ENCODE measurements at places on chromosomes 3 and 15.

DNA sequence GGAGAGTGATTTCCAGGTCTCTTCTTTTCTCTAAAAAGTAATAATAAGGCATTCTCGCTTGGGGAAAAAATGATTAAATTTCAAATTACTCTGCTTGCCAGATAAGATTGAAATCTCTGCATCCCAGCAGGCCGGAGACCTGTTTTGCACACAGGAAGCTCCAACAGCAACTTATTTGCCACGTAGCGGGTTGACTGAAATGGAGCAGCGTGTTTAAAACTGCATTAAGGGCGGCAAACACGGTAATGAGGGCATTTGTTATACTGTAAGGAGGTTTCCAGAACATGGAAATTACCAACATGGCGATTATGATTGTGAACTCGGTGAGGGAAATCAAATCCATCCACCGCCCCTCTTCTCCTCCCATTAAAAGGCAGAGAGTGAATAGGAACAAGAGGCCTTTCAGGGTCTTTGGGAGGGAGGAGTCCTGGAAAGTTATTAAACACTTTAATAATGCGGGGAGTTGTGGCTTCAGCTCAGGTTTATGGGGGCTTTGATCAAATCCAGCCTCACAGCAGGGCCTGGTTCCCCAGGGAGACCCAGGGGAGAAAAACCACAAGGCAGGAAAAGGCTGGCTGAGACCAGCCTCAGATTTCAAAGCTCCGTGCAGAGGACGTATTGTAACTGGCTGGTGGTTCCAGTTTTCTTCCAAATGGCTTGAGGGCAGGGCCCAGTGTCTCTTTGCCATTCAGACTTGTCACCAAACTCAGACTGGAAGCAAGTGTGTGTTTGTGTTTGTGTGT is 242.3 kb downstream of the TLE3 start:
- no peak for DNase-seq

DNA sequence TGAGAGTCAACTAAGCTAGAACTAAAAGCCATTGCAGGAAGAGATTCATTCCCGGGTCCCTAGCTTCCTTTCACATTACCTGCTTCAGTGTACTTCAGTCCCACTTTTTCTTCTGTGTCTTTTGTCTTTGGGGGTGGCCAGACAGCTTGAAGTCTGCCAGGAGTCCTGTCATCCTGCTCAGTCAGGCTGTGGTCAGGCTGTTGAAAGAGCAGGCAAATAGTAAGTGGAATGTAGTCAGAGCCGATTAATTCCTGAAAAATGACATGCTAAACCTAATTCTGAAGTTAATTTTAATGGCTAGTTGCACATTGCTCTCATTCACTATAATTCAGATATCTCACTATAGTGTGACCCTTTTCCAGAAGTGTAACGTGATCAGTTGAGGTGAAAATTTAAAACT is 129.6 kb downstream of the FMN1 start:
- no peak for DNase-seq

DNA sequence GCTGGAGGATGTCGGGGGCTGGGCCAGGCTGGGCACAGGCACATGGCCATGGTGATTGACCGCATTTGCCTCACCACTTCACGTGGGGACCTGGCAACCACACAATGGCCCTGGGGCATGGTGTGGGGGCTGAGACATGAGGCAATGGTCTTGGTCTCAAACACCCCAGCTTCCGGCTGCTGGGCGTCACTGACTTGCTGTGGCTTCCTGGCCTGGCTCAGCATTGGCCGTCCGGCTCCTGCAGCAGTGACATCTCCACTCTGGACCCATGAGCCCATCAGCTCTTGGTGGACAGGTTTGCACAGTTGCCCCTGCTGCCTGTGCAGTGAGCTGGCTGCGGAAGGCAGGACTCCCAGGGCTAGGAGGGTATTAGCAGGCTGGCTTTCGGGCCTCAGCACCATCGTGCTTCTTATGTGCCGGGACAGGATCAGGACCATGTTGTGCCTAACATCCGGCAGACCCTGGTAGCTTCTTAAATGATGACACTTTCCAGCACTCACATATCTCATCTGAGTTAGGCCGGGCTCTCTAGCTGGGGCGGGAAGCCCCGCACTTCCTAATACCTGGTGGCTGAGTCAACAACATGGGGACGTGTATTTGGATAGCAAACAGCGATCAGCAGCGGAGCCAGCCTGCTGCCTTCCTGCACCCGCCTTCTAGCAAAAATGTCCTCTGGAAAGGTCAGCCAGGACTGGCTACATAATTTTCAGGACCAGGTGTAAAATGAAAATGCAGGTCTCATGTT is 34.1 kb downstream of the ZNF710 start:
- no peak for DNase-seq

GRCh38 chr3:119560160-119560559 is 746 bp upstream of the CD80 start:
- DNase-seq: no peak

DNA sequence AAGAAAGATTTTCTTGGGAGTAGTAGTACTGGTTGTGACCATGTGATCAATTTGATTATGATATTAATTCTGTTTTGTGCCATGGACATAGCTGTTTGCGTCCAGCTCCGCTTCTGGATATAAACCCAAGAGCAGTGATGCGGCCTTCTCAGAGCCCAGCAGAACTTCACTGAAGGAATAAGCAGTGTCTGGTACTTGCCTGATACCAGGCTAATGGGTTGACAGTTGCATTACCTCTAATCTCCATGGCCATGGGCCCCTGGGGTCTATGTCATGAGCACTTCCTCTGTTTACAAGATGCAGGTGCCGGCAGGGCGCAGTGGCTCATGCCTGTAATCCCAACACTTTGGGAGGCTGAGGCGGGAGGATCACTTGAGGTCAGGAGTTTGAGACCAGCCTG is 36.3 kb upstream of the RAB6B start:
- no peak for DNase-seq

DNA sequence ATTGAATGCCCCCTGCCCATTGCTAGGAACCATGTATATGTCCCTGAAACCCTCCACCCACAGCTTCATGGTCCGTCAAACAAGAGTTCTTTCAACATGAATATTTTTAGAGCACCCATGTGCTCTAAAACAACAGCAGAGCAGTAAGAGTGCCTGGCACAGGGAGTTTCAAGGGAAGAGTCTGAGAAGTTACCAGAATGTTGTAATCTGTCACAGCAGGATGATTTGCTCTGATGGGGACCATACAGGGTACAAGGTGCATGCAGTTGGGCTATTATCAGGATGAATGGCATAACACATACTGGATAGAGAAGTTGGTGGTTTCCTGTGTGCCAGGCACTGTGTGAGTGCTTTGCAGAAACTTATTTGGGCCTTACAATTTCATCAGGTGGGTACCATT is 27.8 kb upstream of the FLNB start:
- DNase-seq: no peak

GRCh38 chr15:52651114-52651513 is 28.1 kb downstream of the ATOSA start:
- no peak for DNase-seq

Data from GM12891 (cell line).